Stimulated activated CD8-positive, alpha-beta memory T cell treated with anti-CD3 and anti-CD28 coated beads, Interleukin-2, amount 100 ng/mL, for 48 hours (primary cell): ENCODE measurements at places on chromosomes 3 and 15.

- DNase-seq: no peak
Observed at GRCh38 chr3:158794936-158795518, 6.8 kb upstream of the MFSD1 start.

DNA sequence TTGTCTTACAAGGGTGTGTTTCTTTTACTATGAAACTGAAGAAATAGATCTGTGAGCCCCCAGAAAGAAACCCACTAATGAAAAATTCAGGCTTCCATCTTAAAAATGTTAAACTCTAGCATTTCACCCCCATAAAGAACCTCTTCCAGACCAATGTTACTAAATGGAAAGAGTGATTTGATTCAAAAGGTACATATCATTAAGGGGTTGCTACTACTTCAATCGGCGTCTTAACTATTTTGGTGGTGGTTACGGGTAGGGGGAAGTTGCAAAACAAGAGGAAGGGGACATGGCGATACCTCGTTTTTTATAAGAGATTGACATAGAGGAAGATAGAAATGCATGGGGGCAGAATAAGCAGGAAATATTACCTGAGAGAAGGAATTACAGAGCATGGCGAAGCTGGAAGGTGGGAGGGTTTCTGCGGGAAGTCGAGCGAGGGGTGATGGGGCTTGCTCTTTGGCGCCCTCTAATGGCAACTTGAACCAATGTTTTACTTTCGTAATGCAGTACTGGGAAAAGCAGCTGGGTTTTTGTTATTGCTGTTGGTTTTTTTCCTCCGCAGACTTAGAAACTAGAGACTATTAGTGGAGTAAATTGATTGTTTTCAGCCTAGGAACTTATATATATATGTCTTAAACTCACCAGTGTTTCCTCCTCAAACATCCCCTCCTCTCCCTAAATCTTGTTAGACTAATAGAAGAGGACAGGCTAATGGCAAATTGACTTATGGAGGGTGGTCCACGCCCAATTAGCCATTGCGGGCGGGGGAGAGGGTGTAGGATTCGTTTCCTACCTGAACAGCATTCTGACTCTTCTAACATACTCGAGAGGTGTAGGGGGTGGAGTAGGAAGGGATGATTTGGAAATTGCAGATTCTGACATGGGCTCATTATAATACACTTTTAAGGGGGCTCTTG is 11.3 kb upstream of the SOX2 start:
- DNase-seq: no peak

DNA sequence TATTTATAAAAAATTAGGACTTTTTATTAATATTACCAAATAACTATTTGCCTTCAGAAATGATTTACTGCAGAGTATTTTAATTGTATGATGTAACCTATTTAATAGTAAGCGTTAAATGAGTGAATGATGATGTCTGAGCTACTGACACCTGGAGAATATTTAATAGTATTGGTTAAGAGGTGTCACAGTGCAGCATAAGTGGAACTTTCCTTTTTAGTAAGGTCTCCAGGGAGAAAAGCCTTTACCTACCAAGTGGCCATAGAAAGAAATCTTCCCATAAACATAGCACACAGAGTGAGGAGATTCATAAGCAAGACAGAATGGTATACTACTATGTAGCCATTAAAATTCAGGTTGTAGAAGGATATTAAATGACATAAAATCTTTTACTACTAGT is 441.7 kb downstream of the TBL1XR1 start:
- no peak for DNase-seq

GRCh38 chr3:167203062-167203461 is 177.0 kb downstream of the ZBBX start:
- DNase-seq: no peak

DNA sequence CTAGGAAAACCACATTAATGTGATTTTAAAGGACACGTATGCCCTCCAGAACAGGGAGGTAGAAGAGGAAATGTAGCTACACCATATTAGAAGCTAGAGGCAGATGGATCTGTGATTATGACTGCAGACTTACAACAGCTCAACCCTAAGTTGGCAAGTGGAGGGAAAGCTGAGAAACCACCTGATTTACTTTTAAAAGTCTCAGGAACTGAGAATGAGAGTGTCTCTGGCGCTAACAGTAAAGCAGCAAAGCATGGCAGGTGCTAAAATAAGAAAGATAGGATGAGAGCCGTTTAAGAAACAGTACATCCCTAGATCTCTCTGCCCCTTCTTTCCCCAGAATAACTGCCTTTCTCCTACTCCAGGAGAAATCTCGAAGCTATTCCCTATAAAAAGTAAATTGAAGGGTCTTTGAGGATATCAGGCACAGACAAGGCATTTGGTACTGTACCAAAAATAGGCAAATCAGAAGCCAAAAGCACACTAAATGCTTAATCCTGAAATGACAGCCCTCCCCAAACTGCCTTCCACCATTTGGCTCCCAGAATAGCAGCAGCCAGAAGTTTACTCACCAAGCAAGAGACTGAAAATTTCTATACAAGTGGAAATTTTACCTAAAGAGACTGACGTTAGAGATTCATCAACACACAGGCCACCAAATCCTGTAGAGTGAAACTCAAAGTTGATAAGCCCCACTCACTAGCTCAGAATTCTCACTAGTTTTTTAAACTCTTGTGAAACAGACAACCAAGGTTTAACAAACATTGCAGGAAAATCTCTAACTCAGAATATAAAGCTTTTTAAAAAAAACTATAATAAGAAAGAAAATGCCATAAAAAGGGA is 34.3 kb upstream of the PARP14 start:
- no peak for DNase-seq

GRCh38 chr3:59192473-59192872 is 142.6 kb upstream of the CFAP20DC start:
- DNase-seq: no peak

DNA sequence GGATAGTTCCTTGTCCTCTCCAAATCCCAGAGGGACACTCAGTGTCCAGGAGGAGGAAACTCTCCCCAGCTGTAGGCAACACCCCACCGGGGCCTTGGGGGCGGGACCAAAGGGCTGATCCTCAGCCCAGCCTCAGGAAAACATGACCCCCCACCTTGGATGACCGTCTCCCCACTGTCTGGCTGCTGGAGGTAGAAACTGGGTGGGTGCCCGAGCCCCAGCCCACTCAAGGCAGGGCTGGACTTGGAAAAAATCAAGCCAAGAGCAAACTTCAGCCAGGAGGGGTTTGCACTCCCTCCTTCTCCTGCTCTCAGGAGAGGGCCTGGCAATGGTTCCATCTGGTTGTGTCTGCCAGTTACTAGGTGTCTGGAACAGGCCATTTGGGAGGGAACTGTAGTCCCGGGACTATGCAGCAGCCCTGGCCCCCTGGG is 3.6 kb upstream of the RASL12 start:
- DNase-seq: no peak

DNA sequence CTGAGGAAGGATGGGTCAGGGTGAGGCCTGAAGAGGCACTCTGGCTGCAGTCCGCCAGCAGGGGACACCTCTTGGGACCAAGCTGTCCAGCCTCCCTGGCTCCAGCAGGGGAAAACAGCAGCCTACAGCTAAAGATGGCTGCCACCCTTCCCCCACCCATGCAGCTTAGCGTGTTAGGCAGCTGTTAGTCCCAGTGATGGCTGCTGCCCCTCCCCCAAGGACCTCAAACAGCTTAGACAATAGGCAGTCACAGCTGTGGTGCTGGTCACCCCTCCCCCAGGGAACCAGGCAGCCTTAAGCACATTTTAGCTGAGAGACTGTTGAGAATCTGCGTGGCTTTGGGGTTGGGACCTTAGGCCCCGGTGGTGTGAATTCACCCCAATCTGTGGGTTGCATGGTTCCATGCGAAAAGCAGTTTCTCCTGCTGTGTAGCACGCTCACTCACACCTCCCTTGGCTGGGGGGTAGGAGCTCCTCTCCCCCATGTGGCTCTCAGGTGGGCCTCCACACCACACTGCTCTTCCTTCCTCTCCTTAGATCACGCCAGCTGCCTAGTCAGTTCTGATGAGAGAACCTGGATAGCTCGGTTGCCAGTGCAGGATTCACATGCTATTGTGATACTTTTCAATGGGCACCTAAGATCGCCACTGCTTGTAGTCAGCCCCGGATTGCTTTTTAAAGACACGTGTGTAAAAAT is 140.5 kb upstream of the CADPS start:
- DNase-seq: no peak

DNA sequence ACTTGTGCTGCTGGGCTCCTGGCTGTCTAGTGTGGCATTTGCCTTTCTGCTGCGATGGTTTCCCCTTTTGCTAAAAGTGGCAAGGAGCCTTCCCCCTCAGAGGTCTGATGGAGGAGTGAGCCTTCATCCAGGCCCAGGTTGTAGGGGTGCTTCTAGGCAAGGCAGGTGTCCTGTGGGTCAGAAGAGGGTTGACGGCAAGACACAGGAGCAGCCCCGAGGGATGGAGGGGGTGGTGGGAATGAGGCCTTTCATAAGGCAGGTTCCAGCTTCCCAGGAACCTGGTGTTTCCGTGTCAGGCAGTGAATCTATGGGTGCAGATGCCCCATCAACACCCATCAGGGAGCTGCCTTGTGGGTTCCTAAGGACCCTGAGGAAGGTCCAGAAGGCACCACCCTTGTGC is 63.0 kb upstream of the TAMM41 start:
- no peak for DNase-seq
